ENCODE measurements at places on chromosomes 2 and 18. TPM values are rescaled to one million over a fixed set of nuclear protein-coding genes. Genes with fewer than 3 reads are reported as not detected.

- no peaks in the 10 kb centered on the region for H3K27me3 ChIP-seq
- DNase-seq: no peak
- H3K4me1 ChIP-seq: peaks cover 2% of the 10 kb centered on the region
- no peak overlapping the region for H3K27ac ChIP-seq
- H3K4me3 ChIP-seq: no peak overlapping the region
Measured at GRCh38 chr2:23540804-23541360, 155.9 kb downstream of the KLHL29 start.

GRCh38 chr2:17149945-17150344, 368.3 kb downstream of the RAD51AP2 start:
- no peak overlapping the region for H3K27ac ChIP-seq
- no peaks in the 10 kb centered on the region for H3K27me3 ChIP-seq
- H3K4me3 ChIP-seq: no peak overlapping the region
- no peak for DNase-seq
- H3K4me1 ChIP-seq: no peaks in the 10 kb centered on the region

DNA sequence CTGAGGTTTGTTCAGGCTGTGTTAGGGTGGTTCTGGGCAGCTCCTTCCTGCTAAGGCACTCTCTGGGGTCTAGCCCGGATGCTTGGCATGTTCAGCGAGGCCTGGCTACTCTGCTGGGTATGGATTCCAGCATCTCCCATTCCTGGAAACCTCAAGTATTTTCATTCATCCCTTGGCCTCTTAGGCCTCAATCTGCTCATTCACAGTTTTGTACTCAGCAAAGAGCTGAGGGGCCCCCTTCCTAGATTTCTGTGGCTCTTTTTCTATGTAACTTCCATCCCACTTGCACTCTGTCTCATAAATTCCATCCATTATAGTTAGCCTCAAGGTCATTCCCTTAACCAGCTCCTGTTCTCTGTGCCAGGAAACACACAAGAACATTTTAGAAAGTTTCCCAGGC, 798.8 kb upstream of the HS6ST1 start:
- no peaks in the 10 kb centered on the region for H3K4me1 ChIP-seq
- DNase-seq: no peak

GRCh38 chr2:133004623-133005022, 334.6 kb upstream of the LYPD1 start:
- no peaks in the 10 kb centered on the region for H3K4me1 ChIP-seq
- DNase-seq: no peak
- H3K27me3 ChIP-seq: no peaks in the 10 kb centered on the region

DNA sequence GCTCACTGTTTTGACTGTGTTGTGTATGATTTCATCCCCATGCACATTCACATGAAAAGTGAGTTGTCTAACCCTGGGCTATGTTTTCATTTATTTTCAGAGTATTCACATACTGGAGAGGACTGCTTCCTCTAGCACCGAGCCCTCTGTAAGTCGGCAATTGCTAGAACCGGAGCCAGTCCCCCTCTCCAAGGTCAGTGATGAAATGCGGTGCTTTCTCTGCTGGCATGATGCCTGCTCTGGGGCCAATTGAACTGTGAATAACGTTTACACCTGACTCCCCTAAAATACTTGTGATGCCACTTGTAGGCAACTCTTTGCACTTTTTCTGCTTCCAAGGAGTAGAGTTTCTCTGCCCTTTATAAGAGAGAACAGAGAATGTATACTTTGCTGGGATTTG, 126.9 kb downstream of the PRKRA start:
- no peak overlapping the region for H3K4me3 ChIP-seq
- no peaks in the 10 kb centered on the region for H3K4me1 ChIP-seq
- no peak for DNase-seq

GRCh38 chr2:134482131-134482723, 228.4 kb downstream of the MGAT5 start:
- DNase-seq: no peak
- no peaks in the 10 kb centered on the region for H3K4me1 ChIP-seq
- no peaks in the 10 kb centered on the region for H3K36me3 ChIP-seq
- H3K27me3 ChIP-seq: peaks cover 2% of the 10 kb centered on the region

DNA sequence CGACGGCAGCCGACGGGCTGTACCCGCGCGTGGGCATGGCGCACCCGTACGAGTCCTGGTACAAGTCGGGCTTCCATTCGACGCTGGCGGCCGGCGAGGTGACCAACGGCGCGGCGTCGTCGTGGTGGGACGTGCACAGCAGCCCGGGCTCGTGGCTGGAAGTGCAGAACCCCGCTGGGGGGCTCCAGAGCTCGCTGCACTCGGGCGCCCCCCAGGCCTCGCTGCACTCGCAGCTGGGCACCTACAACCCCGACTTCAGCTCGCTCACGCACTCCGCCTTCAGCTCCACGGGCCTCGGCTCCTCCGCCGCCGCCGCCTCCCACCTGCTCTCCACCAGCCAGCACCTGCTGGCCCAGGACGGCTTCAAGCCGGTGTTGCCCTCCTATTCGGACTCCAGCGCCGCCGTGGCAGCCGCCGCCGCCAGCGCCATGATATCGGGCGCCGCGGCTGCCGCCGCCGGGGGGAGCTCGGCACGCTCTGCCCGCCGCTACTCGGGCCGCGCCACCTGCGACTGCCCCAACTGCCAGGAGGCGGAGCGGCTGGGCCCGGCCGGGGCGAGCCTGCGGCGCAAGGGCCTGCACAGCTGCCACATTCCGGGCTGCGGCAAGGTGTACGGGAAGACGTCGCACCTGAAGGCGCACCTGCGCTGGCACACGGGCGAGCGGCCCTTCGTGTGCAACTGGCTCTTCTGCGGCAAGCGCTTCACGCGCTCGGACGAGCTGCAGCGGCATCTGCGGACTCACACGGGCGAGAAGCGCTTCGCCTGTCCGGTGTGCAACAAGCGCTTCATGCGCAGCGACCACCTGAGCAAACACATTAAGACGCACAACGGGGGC, 2.0 kb downstream of the SP9 start:
- H3K36me3 ChIP-seq: no peaks in the 10 kb centered on the region
- H3K4me3 ChIP-seq: peak overlapping the region; percentile 61
- peaks cover 66% of the 10 kb centered on the region for H3K27me3 ChIP-seq
- peak; percentile 45 for DNase-seq
- peaks cover 46% of the 10 kb centered on the region for H3K4me1 ChIP-seq
- no peak overlapping the region for H3K27ac ChIP-seq

DNA sequence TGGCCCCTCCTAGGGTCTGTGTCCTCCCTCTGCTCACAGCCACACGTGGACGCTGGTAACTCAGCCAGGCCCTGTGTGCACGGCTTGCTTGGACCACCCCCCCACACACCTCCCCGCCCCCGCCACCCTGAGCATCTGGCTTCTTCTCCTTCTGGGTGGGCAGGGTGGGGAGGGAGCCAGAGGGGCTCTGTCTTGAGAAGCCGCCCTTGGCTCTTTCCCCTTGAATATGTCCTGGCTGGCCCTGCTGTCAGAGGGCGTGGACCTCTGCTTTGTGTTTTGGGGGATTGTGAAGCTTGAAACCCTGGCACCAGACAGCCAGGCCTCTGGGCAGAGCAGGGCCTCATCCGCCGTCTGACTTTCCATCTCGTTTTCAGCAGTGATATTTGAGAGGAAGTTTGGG, 72.1 kb downstream of the GLI2 start:
- no peaks in the 10 kb centered on the region for H3K36me3 ChIP-seq
- no peaks in the 10 kb centered on the region for H3K4me1 ChIP-seq
- no peak overlapping the region for H3K4me3 ChIP-seq
- H3K27ac ChIP-seq: no peak overlapping the region
- DNase-seq: no peak
- peaks cover 6% of the 10 kb centered on the region for H3K27me3 ChIP-seq

Gene SCG2
- not detected for total RNA-seq

Gene IL36B
- not detected for total RNA-seq
